ENCODE measurements at places on chromosomes 6 and 20. TPM values are rescaled to one million over a fixed set of nuclear protein-coding genes. Genes with fewer than 3 reads are reported as not detected.

DNA sequence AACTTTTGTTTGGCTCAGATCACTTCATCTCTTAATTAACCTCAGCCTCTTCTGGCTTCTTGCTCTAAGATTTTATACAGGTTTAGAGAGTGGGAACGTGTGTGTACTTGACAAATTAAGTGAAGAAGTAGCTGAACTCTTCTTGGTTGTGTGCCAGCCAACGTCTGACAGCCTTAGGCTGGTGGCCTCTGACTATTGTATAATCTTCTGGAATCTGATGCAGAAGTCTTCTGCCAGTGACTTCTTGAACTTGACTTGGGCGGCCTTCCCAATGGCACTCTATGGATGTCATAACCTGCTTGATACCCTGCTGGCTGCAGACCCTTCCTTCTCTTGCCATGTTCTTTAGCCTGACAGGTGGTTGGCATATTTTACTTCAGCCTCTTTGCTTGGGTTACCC is 660.5 kb downstream of the DOK5 start:
- no peaks in the 10 kb centered on the region for H3K36me3 ChIP-seq
- H3K27ac ChIP-seq = no peak overlapping the region
- H3K4me3 ChIP-seq = no peak overlapping the region
- H3K4me1 ChIP-seq = no peaks in the 10 kb centered on the region

DNA sequence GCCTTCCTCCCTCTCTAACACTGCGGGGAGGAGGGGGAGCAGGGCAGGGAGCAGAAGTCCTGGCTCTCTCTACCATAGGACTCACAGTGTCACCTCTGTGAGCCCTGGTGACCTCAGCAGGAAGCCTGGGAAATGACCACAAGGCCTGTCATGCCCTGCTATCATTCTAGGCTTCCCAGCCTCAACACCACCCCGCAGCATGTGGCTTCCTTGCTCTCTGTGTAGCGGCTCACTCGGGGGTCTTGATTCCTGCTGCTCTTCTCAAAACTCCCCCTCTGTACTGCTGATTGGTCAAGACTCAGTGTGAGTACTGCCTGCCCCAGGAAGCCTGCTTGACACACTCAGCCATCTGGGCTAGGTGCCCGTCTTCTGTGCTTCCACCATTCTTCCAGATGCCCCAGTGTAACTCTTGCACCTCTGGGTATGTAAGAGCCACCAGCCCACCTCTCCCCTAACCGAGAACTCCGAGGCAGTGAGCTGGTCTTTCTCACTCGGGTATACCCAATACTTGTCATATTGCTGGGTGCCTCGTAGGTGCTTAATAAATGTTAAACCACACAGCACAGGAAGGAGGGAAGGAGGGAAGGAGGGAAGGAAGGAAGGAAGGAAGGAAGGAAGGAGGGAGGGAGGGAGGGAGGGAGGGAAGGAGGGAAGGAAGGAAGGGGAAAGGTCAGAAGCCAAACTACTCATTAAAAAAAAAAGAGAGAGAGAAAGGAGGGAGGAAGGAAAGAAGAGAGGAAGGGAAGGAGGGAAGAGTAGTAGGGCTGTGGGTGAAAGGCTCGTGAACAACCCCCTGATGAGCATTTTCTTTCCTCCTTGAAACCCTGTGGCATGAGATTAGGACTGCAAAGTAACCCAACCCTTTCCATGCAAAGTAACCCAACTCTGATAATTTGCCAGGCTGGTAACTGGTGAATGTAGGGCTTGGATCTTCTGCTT is 5.0 kb downstream of the MDFI start:
- peaks cover 68% of the 10 kb centered on the region for H3K27me3 ChIP-seq
- no peak overlapping the region for H3K4me3 ChIP-seq
- no peaks in the 10 kb centered on the region for H3K36me3 ChIP-seq
- H3K4me1 ChIP-seq = peaks cover 10% of the 10 kb centered on the region
- H3K27ac ChIP-seq = no peak overlapping the region
- no peak for DNase-seq

Gene C6orf132
- 0.13 TPM for total RNA-seq

Gene THBD
- total RNA-seq = 0.13 TPM

Gene DNAH8
- not detected for total RNA-seq
